Cerebellar cortex (tissue), 1 donor: ENCODE measurements at places on chromosomes 1 and 21.

DNA sequence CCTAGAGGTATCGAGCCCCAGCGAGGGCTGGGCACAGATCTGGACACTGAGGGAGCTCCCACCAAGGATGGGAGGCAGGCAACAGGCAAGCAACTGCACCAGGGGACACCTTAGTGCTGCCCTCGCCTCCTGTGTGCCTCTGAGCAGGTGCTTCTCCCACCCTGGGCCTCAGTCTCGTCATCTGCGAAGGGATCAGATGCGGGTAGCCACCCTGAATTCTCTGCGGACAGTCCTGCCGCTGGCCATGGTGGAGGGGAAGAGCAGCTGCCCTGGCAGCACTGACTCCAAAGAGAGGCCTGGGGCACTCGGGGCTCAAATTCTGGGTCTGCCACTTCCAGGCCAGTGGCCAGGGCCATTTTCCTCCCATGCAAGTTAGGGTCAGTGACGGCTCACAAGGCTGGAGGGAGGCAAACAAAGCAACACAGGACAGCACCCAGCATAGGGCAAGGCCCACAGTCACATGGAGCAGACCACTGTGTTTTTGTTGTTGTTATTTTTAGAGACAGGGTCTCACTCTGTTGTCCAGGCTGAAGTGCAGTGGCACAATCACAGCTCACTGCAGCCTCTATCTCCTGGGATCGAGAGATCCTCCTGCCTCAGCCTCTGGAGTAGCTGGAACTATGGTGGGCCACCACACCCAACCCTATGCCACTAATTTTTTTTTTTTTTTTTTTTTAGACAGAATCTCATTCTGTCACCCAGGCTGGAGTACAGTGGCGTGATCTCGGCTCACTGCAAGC lies 7.1 kb upstream of the SDC3 start:
- no peak for DNase-seq

DNA sequence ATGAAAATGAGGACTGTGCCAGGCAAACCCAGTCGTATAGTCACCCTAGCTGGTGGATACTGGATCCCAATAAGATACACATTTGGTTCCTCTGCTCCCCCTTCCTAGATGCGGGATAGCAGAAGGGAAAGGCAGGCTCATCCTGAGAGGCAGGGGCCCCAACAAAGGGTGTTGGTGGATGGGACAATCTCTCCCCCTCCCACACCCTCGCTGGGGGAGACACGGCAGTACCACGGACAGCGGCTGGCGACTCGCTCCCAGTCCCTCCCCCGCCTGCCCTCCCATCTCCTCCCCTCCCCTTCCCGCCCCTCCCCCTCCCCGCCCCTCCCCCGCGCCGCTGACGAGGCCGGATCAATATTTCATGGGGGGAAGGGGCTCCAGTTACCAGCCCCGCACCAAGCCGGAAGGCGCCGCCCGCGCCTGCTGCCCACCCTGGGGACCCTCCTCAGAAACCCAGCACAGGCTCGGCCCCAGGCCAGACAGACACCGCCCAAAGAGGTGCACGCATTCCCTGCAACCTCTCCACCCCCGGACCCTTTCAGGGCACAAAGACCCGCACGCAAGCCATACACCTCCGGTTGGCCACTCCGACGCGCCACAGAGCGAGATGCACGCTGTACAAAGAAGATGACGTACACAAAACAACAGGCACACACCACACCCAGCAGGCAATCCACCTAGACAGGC lies 11.5 kb downstream of the RIMS3 start:
- no peak for DNase-seq

GRCh38 chr1:162976628-162977027 lies 92.5 kb upstream of the RGS4 start:
- no peak for DNase-seq

DNA sequence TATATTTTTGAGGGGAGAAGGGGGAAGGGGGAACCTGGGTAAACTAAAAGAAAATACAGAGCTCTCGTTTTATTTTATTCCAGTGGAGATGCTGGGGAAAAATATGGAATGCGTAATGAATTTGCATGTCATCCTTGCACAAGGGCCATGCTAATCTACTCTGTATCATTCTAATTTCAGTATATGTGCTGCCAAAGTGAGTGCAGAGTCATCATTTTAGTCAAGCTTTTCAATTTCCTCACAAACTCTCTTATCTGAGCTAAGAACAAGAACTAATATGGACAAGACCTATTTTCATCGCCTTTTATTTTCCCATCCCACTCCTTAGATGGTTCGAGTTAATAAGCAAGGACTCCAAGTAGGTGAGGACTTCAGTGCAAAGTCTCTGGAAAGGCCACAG lies 13.2 kb downstream of the ADORA3 start:
- no peak for DNase-seq

GRCh38 chr1:153617663-153618062 lies 1.5 kb upstream of the S100A14 start:
- DNase-seq = peak; percentile 52

DNA sequence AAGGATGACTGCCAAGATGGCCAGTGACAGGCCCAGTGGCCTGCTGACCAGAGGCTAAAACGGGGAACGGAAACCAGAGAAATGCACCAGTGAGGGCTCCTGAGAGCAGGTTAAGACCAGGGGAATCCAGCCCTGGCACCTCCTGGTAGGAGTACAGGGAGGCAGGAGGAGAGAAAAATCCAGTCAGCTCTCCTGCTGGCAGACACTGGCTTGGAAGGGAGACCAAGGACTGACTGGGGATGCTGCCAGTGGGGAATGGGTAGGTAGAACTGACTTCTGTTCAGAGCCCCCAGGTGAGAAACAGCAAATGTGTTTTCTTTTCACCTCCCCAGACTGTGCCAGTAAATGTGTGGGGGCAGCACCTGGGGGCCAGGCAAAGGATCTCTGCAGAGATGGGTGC lies 27.7 kb upstream of the CRNN start:
- no peak for DNase-seq
